CD8-positive, alpha-beta T cell (primary cell): ENCODE measurements at places on chromosomes 4 and X. TPM values are rescaled to one million over a fixed set of nuclear protein-coding genes. Genes with fewer than 3 reads are reported as not detected.

DNA sequence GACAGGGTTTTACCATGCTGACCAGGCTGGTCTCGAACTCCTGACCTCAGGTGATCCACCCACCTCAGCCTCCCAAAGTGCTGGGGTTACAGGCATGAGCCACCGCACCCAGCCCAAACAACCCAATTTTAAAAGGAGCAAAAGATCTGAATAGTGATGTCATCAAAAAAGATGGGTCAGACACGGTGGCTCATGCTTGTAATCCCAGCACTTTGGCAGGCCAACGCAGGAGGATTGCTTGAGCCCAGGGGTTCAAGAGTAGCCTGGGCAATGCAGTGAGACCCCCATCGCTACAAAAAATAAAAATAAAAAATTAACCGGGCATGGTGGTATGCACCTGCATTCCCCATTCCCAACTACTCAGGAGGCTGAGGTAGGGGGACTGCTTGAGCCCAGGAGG is 6.1 kb downstream of the ELF2 start:
- no peak for DNase-seq

DNA sequence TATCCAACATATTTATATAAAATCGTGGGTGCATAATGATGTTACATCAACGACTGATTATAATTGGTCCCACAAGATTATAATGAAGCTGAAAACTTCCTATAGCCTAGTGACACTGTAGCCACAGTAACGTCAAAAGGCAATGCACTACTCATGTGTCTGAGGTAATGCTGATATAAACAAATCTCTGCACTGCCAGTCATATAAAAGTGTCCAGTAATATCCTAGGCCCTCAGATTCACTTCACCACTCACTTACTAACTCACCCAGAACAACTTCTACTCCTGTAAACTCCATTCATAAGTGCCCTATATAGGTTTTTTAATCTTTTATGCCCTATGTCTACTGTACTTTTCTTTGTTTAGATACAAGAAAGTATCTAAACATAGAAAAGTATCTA is 18.8 kb downstream of the FRYL start:
- no peak for DNase-seq

DNA sequence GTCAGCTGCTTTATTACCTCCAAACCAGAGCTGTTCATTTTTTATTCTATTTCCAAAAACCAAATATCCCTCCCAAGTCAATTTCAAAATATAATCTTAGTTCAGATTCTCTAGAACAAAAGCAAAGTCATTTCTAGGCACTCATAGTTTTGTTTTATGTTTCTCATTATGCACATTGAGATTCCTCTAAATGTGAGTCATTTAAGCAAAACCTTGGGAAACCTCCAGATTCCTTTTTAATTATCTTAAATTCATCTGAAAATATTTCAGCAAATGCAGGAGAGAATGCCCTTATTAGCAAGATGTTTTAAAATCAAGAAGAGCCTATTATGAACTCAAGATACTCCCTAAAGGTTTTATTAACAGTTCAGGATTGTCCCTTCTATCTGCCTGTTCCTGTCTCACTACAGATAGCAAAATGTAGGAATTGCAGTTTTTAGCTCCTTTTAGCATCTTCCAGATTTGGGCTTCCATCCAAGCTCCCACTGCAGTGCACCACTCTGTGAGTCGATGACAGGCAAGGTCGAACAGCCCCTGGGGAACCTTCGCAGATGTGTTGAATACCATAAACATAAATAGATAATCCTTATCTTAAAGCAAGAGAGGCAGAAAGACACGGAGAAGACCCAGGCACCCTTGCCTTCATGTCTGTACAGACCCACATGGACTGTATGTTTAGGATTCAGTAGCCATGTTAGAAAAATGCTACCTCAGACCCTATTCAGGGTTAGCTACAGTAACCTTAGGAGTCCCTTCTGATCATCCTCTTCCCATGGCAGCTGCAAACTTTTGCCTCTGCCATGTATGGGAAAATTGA is 11.3 kb upstream of the SLC9A7 start:
- no peak for DNase-seq

FGB gene
- total RNA-seq = not detected

HAND2 gene
- total RNA-seq = not detected

DNA sequence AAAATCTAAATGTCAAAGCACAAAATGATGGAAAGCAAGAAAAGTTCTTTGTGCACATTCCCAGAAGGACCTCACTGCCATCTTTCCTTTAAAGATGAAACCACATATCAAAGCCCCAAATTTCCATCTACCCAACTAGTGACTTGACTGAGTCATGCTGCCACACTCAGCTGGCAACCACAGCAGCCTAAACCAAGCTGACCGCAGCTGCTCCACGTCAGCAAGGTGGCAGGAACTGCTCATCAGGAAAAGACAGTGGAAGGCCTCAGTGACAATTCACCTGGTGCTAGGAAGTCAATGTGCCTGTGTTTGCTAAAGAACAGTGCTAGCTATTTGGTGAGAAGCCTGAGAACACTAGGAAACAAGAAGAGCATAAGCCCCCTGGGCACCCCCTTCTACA is 26.1 kb downstream of the ACOX3 start:
- DNase-seq = peak; percentile 27

TRIM75 gene
- not detected for total RNA-seq

DNA sequence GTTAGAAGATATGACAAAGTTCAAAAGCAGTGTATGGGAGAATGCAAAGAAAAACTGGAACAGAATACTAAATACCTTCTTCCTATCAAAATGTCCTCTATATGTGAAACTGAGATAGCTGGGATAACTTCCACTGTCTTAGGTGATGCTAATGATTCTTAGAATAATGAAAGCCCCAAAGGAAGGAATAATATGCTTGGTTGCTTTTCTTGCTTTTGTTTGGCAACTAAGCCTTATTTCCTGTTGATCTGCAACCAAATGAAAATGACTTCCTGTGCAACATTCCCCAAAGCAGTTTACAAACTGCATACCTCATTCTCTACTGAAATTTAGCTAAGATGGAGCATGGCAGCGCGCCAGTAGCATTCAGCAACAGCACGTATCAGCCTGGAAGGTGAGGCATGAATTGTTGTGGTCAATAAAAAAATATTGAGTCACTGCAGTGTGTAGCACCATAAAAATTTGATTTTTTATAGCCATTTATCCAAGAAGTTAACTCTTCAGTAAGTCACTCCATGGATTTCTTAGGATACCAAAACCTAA is 18.7 kb downstream of the NDNF start:
- DNase-seq = no peak

DNA sequence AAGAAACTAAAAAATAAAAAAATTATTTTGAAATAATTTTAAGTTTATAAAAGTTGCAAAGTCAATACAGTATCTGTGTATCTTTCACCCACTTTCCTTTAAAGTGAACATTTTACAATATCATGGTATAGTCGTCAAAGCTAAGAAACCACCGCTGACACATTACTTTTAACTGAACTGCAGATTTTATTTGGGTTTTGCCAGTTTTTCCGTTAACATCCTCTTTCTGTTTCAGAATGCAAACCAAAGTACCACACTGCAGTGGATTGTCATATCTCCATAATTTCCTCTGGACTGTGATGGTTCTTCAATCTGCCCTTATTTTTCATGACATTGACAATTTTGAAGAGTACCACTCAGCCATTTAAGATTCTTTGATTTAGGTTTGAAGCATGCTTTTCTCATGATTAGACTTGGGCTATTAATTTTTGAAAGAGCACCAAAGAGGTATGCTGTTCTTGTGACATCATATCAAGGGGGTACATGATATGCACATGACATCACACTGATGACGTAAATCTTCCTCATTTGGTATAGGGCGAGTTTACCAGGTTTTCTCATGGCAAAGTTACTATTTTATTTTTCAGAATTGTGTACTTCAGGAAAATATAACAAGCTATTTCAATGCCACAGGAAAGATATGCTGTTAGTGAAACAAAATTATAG is 3.6 kb upstream of the CXCL1 start:
- no peak for DNase-seq

DNA sequence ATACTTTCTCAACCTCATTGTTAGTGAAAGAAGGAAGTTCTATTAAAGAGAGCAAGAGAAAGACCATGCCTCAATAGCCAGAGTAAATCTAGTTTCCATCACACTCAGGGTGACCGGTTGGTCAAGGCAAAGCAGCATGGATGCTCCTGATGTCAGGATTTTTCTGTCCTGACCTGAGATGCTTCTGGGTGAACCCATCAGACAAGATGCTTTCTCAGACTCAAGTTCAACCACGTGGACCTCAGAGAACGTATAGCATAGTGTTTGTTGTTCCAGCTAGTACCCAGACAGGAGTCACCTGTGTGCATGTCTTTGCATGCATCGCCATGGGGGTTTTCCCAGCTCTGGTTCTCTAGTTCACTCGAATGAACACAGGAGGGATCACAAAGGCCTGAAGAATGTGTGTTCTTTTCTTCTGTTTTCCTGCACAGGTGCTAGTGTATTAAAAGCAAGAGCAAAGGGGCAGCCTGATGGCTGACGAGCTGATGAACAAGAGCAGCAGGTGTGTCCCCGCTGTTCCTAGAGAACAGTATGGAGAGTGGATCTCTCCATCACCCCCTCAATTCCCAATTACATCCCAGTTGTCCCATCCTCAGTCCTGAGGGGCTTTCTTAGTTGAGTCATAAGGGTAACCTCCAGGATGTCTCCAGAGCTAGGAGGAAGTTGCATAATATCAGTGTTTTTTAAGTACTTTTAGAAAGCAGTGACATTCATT is 110.5 kb upstream of the ENPP6 start:
- peak; percentile 51 for DNase-seq

H2BW2 gene
- not detected for total RNA-seq

HTR2C gene
- total RNA-seq = not detected

DNA sequence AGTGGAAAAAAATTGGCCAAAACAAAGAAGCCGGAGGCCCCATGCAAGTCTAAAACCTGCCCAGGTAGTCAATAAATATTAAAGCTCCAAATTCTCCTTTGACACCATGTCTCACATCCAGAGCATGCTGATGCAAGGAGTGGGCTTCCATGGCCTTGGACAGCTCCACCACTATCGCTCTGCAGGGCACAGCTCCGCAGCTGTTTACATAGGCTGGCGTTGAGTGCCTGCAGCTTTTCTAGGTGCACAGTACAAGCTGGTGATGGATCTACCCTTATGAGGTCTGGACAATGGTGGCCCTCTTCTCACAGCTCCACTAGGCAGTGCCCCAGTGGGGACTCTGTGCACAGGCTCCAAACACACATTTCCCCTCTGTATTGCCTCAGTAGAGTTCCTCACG is 84.2 kb upstream of the LANCL3 start:
- no peak for DNase-seq

RASSF6 gene
- not detected for total RNA-seq

DNA sequence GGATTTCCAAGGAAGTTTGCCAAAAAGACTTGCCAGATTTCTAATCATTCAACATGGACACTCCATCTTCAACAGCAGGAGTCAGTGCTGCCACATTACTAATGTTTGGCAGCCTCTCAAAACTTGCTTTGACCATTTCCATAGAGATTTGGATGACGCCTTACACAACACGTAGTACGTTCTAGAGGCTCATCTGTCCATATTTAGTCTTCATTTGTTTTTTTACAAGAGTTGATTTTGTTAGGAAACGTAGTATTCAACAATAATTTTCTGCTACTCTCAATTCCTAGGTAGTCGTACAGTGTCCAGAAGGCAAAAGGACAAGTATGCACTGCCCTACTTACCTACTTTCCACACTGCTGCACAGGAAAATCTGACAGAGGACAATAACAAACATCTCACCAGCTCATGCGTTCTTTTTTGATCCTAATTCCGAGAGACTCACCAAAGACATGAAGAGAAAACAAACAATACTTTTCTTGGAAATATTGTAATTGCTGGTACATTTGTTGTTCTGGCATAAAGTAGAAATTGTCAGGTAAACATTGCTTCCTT is 117.3 kb downstream of the SNCA start:
- DNase-seq = no peak

EPHA5 gene
- total RNA-seq = not detected

DNA sequence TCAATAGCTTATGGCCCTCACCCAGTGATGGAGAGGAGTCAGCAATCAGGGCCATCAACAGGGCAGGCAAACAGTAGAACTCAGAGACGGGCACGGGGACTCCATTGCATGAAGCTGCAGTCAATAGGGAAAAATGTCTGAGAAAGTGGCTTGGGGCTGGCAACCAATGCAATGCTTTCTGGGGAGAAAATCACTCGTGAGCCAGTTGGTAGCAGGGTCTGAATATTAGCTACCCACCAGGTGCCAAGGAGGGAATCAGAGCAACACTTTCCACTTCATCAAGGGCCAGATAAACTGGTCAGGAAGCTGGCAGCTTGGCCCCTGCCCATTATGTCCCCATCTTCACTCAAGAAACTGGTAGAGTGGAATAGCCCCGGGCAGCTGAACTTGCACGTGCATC is 80.7 kb downstream of the STARD8 start:
- no peak for DNase-seq

DNA sequence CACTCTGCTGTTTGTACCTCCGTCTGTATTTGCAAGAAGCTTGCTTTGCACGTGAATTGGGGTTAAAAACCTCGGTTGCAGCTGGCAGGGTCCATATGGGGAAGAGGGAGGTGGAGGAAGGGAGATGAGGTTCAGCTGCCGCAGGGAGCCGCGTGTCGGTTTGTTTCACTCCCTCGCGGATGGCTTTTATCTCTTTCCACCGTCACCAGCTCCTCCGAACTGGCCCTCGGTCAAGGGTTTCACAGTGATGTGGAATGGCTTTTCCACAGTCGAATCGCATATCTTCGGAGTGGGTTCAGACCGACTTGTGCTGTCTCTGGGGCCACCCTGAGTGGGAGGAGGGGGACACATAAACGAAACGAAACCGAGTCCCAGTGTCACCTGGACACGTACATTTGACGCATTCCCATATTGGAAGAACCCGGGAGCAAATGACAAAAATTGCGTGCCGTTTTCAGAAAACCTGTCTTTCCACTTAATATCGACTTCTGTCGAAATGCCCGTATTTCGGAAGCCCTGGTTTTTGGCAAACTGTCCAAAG is 929 bp downstream of the ZBTB33 start:
- DNase-seq = peak; percentile 1

GRCh38 chr4:123825596-123826291 is 429.1 kb downstream of the SPRY1 start:
- no peak for DNase-seq

- no peak for DNase-seq
These were observed 492 bp upstream of the SLIT2 start for GRCh38 chr4:20251031-20251795.

DNA sequence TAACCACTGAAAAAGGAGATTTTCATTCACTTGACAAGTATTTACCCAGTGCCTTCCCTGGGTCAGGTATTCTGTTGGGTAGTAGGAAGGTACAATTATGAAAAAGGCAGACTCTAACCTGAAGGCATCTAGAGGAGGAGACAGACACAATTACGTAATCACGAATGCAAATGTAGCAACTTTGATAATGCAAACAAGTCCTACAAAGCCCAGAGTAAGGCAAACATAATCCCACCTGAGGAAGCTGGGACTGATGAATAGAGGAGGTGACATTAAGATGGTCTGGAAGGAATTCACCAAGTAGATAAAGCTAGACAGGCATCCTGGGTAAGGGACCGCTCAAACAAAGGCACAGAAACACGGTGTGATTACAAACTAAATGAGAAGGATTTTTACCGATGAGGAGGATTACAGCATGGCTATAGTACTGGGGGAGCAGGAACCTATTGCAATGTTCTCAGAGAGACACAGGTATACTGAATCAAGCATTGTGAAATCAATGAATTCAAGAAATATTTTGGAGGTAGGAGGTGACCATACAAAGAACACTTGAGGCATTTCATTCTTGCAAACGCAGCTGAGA is 37.1 kb downstream of the TMEM150C start:
- DNase-seq = no peak

GRCh38 chr4:26356081-26356501 is 35.3 kb downstream of the RBPJ start:
- no peak for DNase-seq

C4orf50 gene
- total RNA-seq = 0.27 TPM
